Left ventricle myocardium superior (tissue), 1 donor: ENCODE measurements at places on chromosomes 1 and 21.

- DNase-seq, result no peak
These were observed 160.4 kb downstream of the DSCAM start for GRCh38 chr21:40686526-40686925.

- no peak for DNase-seq
These were observed 75.8 kb upstream of the CD1D start for GRCh38 chr1:158104891-158105290.

GRCh38 chr1:228873709-228874108 lies 138.4 kb downstream of the RHOU start:
- no peak for DNase-seq

DNA sequence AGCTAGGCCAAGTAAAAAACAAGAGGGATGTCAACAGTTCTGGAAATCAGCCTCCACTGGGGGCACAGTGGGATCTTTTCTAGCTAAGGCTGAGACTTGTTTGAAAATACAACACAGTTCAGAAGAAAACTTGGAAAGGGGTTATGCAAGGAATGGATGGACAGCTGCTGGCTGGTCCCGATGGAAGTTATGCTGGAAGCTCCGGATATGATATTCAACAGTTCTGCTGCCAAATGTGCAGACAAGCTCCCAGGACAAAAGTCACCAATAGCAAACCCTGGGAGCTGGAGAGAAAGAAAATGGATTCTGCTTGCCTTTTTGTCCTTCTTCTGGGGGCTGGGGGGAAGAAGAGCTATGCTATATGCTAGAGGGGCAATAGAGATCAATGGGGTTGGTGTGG lies 14.3 kb downstream of the LMX1A start:
- no peak for DNase-seq

DNA sequence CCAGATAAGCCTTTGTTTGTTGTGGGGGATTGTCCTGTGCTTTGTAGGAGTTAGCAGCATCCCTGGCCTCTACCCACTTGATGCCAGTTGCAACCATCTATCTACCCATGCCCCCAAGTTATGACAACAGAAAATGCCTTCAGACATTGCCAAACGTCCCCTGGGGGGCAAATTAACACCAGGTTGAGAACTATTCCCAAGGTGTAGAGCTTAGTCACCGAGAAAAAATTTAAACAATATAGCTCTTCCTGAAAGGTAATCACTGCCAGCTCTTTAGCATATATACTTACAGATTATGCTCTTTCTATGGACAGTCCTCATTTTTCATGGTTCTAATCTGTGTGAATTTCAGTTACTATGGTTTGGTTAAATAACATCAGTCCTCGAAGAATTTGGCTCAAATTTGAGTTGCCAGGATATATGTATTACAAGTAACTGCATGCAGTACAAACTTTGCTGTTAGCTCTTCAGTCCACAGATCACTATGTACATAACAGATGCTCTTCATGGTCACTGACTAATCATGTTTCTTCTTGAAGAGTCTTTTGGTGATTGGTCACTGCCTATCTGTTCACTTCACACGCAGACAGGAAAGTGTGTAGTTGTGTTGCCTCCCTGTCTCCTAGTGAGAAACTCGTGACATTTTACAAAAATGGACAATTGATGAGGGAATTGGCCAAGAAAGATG lies 25.2 kb downstream of the MAPKAPK2 start:
- no peak for DNase-seq

DNA sequence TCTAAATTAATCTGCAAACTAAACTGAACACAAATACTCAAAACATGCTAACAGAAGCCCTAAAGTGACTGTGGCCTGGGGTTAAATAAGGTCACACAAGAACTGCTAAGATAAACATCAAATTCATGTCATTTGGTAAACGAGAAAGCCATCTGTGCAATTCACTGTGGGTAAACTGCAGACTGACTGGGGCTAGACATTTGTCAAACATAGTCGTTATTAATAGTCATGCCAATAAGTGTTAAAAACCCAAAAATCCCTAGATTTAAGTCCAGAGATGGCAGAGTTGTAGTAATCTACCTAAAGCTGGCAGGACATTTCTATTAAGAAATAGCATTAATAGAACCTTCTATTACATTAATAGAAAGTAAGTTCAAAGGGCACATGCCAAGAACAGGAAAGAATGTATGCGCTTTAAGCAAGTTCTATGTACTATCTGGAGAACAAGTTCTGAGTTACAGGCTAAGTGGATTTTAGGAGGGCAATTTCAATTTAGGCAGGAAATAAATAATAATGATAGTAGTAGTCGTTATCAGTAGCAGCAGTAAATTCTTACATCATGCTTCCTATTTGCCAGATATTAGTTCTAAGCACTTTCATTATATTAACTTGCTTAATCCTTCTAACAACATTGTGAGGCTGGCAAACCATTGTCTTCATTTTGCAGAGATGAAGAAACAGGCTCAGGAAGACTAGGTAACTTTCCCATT lies 8.6 kb downstream of the EDEM3 start:
- DNase-seq, result no peak

GRCh38 chr21:34348890-34349519 lies 14.8 kb upstream of the KCNE2 start:
- no peak for DNase-seq

GRCh38 chr1:4658643-4659628 lies 4.5 kb downstream of the AJAP1 start:
- no peak for DNase-seq

GRCh38 chr1:15192916-15193550 lies 39.5 kb downstream of the TMEM51 start:
- no peak for DNase-seq

DNA sequence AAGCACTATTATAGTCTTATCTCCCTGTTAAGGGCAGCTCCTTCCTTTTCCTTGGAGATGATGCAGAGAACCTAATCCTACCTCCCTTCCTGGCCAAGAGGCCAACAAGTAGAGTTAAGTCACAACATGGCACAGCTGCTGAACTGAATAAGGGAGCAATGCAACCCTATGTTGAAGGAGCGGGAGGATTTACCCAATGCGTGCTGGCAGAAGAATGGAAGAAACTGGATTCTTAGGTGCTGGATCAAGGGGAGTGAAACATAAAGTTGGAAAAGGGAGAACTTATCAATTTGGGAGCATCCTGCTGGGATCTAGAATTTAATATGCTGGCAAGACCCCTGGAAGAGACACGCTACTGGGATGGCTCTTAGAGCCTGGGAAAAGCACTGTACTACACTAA lies 12.0 kb upstream of the HUNK start:
- DNase-seq, result no peak

DNA sequence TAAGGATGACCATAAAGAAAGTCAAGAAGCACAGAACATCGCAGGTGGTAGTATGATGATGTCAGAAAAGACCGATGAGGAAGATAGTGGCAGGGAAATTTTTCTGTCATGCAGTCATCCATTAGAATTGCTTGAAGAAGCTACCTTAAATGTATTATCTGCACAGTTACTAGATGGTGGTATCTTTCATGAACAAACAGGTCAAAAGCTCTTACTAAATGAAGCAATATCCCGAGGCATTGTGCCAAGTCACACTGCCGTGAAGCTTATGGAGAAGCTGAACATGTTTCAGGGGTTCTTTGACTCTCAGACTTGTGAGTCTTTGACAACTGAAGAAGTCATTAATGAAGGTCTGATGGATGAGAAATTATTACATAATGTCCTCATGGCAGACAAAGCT lies 128.8 kb downstream of the MACF1 start:
- DNase-seq, result no peak

DNA sequence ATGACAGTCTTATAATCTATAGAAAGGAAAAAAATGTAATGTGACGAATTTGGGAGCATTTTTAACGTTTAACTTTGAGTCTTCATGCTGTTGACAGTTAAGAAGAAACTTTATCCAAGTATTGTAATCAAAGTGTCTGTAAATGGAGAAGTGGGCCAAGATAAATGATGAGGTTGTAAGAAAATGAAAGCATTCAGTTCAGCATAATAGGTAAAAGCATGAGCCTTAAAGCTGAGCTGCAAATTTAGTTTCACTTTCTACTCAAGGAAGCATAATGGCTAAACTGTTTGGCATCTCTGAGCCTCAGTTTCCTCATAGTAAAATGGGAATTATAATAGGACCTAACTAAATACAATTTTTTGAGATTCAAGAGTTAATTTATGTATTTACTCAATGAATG lies 1554.8 kb downstream of the KCNT2 start:
- DNase-seq, result no peak

- DNase-seq, result no peak
These were observed 4.9 kb downstream of the CAMK2N1 start for GRCh38 chr1:20480951-20481617.

DNA sequence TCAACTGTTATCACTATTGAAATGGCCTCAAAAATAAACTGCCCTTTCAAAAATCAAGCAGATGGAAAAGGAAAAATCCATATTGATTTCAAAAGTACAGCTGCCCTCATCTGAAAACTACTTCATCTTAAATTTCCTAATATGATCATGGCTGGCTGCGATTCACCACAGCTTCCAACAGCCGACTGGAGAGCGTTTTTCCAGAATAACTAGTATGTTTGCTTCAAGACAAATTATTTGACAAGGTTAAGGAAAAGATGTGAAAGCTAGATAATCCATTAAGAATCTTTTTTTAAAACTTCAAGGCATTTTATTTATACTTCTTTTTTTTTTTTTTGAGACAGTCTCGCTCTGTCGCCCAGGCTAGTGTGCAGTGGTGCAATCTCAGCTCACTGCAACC lies 4.1 kb upstream of the DEGS1 start:
- DNase-seq, result no peak

DNA sequence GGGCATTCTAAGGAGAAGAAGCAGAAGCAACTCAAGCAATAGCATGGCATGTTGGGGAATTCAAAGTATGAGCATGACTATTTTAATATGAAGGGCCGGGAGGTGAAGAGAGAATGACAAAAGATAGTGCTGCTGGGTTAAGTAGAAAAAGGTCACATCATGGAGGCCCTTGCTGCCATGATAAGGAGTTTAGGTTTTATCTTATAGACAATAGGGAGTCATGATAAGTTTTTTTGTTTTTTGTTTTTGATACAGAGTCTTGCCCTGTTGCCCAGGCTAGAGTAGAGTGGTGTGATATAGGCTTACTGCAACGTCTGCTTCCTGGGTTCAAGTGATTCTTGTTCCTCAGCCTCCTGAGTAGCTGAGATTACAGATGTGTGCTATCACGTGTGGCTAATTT lies 3.1 kb downstream of the BNIPL start:
- DNase-seq, result no peak

DNA sequence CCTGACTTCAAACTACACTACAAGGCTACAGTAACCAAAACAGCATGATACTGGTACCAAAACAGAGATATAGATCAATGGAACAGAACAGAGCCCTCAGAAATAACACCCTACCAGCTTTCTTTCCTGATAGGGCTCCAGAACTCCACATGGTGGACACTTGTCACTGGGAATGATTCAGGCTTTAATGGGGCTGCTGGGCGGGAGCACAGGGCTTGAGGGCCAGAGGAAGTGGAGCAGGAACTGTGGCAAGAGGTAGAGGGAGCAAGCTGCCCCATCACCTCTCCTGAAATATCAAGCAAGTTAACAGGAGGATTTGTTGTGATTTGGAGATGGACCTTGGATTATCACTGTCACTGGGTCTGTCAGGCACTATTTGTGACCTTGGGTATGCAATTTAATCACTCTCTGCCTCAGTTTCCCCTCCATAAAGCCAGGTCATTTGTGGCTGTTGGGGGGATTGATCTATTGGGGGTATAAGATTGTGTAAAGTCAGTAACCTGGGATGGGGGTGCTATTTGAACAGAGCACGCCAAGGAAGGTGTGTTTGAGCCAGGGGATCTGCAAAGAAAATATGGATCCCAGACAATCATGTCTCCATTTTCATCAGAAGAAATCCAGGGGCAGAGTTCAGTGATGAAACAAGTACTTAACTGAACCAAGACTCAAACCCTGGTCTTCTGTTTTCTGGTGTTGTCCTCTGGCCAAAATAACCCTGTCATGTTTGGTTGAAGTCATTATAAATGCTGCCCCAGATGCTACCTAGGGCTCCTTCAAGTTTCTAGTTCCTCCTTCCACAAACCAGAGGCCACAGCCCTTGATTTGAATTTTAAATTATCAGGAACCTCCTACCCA lies 25.2 kb downstream of the ETS2 start:
- no peak for DNase-seq

DNA sequence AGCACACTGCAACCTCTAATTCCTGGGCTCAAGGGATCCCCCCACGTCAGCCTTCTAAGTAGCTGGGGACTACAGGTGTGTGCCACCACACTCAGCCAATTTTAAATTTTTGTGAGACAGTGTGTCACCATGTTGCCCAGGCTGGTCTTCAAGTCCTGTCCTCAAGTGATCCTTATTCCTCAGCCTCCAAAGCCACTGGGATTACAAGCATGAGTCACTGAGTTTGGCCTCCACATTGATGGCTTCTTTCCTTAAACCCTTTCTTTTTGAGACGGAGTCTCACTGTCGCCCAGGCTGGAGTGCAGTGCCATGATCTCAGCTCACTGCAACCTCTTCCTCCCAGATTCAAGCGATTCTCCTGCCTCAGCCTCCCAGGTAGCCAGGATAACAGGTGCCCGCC lies 7.6 kb downstream of the KPNA6 start:
- no peak for DNase-seq

DNA sequence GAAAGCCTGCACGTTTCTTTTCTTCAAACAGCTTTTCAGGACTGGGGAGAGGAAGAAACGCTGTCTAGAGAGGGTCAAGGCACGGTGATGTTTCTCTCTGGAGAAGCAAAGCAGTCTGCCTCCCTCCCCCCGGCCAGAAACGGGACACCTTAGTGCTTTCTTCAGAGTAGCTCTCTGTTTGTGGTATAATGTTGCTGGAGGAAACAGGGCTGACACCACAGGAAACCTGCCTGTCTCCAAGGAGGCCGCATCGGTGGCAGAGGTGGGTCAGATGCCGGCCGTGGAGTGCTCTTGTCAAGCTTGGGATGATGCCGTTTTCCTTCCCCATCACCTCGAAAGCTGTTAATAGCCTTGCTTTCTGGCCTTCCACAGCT lies 139.4 kb downstream of the DHRS3 start:
- no peak for DNase-seq

DNA sequence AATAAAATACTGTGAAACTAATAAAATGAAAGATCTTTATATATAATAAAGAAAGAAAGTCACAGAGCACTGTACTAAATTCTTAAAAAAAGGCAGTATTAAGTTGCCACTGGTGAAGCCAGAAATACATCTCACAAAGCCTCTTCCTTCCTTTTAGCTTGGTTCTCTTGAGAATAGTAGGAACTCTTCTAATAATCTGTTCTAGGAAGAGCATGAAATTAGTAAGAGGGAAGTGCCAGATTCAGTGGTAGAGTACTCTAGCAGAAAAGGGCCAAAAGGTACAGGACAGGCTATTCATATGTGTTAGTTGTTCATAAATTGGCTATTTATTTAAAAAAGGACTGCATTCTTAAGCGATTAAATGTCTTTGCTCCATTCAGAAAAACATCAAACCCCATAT lies 33.7 kb downstream of the CTTNBP2NL start:
- no peak for DNase-seq

DNA sequence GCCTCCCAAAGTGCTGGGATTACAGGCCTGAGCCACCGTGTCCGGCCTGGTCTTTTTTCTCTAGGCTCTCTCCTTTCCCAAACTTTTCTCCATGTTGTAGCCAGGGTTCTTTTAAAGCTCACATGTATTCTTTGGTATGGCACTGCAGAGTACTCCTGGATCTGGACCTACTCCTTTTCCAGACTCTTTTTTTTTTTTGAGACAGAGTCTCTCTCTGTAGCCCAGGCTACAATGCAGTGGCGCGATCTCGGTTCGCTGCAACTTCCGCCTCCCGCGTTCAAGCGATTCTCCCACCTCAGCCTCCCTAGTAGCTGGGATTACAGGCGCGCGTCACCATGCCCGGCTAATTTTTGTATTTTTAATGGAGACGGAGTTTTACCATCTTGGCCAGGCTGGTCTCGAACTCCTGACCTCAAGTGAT lies 602 bp upstream of the MED18 start:
- DNase-seq, result no peak

- no peak for DNase-seq
These were observed 106.1 kb downstream of the RIPK4 start for GRCh38 chr21:41660748-41661147.
